ENCODE measurements at places on chromosomes 1 and 21.

DNA sequence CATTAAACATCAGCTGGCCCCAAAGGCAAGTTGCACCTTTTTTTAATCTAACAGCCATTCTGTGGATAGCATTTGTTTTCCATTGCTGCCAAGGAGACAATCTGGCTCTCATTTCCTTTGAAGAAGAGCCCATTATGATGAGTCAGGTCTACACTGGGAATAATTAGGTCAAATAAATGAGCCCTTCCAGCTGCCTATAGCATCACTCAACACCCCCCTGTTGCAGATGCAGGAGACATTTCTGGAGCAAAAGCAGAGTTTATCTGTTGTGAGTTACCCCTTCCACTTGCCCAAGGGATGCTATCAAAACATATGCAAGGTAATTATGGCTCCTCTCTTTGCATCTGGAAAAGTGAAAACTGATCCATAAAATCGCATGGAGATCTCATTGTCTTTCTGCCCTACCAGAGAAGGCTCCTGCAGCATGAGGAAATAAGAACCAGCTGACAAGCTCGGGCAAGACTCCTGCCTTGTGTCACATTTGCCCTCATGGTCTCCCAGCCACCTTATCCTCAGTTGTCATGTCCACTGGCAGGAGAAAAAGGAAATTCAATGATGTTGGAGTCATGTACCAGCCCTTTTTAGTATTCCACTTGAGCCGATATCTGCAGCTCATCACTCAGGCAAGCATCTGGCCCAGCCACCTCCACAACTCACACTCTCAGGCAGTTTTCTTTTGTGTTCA lies 135.9 kb downstream of the SLC30A10 start:
- DNase-seq: no peak

DNA sequence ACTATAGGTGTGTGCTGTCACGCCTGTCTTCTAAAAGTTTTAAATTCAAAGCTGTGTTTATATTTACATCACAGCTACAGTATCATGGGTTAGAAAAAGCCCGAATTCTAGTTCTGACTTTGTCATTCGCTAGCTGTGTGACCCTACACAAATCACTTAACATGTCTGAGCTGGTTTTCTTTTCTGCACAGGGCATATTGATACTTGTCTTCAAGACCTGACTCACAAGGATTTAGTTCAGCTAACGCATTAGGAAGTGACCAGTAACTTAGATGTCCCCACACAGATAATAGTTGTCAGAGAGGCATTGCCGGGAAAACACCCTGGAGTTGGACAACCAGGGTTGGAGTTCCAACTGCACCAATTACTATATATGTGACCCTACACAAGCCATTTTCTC lies 25.9 kb downstream of the GIPC2 start:
- DNase-seq: no peak

DNA sequence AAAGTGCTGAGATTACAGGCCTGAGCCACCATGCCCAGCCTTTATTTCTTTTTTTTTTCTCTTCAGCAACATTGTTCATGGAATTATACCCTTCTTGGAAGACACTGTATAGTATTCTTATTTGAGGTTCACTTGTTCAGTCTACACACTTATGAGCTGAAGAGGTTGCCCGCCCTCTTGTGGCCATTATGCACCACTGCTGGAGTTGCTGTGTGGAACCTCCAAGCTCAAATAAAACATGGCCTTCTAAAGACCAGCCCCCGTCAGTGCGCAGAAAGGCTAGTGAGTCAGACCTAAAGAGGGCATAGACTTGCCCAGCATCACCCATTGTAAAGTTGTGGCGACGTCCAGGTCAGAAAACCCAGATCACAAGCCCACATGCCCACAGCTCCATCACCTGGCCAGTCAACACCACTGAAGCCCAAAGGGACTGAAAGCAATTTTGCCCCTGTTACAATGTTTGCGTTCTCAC lies 20.4 kb downstream of the LURAP1 start:
- DNase-seq: peak; percentile 53

DNA sequence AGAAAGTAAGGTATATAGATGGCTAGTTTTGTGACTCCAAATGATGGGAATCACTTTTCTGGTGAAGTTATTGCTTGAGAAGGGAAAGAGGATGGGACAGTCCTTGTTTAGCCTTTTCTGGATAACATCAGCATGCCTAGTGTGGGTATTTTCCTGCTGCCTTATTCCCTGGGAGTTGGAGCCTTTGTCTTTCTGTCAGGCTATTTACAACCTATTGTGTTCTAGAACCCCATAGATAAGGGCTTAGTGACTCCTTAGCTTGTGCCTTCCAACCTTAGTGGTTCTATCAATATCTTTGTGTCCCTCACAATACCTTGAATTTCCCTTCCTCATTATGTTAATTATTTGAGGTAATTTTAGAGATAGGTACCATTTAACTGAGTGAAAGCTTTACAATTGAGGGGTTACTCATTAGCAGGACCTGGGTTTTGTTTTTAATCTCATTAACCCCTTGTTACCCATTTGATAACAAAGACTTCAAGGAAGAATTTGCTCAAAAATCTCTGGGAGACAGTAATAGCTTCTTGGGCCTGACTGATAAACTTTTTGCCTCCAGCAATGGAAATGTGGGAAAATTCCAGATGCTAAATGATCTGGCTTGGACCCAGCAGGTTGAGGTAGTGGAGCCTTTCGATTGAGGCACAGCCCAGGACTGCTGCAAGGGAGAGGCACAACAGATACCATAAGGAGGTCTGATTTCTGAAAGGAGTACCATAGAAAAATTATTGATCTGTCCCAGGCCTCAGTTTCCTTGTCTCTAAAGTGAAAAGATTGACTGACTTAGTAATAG lies 49.0 kb downstream of the CACHD1 start:
- DNase-seq: no peak

DNA sequence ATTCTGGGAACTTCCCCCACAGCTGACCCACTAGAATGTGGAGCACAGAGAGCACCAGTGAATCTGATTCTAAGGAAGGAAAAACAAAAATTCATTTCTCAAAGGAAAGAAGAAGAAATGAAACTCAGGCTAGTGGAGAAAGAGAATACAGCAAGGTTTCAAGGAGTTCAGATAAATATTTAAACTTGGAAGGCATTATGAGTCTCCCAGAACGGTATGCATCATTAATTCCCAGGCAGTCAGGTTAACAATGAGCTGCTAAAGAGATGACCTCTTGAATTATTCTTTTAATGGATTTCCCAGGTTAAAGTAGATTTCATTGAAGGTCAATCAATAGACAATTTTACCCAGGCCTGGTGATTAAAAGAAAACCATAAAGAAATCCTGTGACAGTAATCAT lies 103.6 kb upstream of the KAZN start:
- DNase-seq: no peak

- DNase-seq: no peak
Measured at GRCh38 chr1:164311377-164311776, 247.6 kb upstream of the PBX1 start.

DNA sequence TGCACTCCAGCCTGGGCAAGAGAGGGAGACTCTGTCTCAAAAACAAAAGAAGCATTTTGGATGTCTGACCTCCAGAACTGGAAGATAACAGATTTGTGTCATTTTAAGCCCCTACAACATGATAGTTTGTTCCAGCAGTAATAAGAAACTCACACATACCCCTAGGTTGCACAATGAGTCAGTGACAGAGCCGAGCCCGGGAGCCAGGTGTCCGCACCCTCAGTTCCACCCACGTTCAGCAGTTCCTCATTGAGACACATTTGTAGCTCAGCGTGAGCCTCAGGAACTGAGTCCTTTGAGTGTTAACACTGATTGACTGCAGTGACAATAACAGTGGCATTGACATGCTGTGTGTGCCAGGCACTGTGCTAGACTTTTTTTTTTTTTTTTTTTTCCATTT lies 19.8 kb downstream of the LRRC38 start:
- DNase-seq: no peak

- DNase-seq: no peak
Measured at GRCh38 chr1:51851882-51852396, 26.6 kb downstream of the NRDC start.

- DNase-seq: no peak
Measured at GRCh38 chr1:61887931-61888564, 145.8 kb downstream of the PATJ start.
